ENCODE measurements at places on chromosomes 5 and 9. TPM values are rescaled to one million over a fixed set of nuclear protein-coding genes. Genes with fewer than 3 reads are reported as not detected.

DNA sequence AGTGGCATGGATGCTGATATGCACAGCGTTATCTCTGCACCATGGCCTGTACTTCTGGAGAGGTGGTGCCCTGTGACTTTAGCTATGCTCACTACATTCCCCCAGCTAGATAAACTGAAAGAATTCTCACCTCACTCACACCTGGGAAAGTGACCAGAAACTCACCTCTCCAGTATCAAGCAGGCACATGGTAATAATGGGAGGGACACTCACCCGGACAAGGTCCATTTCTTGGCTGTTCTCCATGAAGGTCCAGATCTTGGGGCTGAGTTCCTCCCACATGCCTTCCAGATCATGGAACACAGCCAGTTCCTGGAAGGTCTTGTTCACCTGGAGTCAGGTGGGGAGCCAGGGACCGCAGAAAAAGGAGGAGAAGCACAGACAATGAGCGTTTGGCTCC, 72.8 kb downstream of the NIPSNAP3B start:
- no peak for DNase-seq

The PCDHB7 gene
- 3.3 TPM for total RNA-seq

GRCh38 chr5:174807471-174807870, 83.1 kb downstream of the MSX2 start:
- no peak for DNase-seq

DNA sequence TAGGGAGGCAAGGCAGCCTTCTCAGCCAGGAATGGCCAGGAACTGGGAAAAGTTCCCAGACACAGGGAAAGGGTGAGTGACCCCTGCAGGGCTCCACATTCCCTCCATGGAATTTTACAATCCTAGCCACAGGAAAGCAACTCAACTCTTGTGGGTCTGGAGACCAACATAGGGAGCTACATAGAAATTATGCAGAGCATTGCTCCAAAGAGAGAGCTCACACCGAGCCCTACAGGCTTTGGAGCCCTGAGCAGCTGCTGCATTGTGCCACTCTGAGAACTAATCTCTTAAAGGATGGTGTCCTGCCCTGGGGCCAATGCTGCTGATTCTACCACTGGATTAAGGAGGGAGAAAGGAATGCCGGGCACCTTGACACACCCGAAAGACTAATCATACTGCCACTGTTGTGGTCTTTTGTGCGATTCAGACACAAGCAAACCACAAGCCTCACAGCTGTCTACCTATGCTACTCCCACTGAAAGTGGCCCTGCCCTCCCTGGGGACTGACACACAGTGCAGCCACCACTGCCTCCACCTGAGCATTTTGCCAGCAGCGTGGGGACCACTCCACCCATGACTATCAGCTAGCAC, 1089.8 kb upstream of the NUDT12 start:
- no peak for DNase-seq

DNA sequence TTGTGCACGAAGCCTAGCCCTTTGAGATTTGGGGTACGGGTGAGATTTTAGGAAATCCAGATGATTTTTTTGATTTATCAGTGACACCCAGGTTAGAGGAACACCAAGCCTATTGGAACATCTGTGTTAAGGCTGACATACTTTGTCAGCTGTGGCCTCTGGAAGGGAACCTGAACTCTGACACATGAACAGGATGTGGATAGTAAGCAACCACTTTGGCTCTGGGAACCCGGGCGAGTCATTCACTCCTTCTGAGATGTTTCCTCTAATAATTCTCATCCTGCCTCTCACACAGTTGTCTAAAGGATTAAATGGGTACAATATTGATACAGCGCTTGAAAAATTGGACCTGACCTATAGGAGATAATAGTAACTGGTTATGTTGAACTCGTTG, 67.8 kb downstream of the FGF1 start:
- DNase-seq: no peak

DNA sequence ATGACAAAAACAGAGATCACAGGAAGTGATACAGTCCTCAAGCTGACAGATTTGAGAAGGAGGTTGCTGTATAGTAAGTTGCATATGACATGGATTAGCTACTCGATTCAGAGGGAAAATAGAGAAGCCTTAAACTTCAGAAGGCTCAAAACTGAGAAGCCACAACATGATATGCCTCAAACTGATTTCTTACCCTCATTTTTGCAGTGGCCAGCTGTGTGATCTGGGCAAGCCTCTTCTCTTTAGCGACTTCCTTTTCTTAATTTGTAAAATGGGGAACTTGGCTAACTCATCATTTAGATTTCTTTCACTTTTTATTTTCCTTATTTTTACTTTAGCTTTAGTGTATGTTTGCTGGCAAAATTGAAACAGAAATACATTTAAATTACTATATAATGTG, 421.1 kb downstream of the KIF4B start:
- DNase-seq: no peak

DNA sequence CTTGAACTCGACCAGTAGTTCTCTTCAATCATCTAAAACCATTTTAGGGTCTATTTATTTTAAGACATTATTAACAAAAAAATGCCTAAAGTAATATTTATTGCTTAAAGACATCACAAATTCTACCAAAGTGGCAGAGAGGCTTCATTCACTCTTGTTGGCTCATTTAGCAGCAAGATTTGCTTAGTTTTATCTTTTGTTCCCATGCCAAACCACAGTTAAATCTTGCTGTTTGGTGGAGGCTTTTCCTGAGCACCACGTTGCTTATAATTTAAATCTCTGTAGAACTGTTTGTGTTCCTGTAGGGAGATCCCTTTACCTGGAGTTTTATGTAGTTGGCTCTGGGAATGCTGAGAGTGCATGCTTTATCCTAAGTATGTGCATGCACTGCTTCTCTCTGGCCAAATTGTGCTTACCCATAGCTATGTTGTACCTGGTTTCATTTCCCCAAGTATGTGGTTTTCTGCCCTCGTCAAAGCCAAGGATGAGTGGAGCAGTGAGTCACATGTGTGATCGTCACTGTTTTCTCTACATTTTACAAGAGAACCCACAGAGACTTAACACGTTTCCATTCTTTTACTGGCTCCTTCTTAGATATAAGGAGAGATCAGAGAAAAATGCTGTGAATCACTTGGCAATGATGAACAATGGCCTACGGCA, 42.1 kb upstream of the MAST4 start:
- DNase-seq: no peak

DNA sequence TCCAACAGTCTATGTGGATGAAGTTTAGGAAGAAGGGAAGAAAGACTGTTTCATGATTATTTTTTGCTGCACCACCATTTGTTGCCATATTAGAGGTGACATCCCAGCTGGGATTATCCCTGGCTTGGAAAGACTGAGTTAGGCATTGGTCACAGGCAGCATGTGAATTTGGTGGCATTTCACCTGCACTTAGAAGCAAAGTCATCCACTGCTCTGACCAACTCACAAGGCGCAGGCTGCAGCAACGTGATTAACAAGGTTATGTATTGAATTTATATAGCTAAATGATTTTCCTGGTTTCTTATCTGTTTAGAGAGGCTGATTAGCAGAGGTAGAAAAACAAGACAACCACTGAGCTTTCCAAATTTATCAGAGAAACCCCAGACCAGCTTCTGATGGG, 2.7 kb downstream of the FYB1 start:
- DNase-seq: no peak

DNA sequence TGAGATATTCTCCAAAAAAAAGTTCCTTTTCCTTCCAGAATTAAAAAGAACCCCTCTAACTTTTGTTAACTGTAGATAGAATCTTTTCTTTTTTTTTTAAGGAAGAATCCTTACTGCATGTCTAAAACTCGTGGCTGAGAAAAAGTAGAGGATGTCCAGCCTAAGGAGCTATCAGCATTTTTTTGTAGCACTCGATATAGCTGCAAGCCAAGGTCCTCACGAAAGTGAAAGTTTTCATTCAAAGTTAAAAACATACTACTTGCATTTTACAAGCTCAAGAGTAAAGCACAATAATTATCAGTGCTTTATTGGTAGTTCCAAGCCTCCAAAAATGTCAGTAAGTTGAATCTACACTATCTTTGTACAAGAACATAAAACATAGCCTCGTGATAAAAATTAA, 28.7 kb upstream of the ZSWIM6 start:
- DNase-seq: no peak

The LRRC19 gene
- total RNA-seq: not detected

The LAMC3 gene
- total RNA-seq: 0.79 TPM

DNA sequence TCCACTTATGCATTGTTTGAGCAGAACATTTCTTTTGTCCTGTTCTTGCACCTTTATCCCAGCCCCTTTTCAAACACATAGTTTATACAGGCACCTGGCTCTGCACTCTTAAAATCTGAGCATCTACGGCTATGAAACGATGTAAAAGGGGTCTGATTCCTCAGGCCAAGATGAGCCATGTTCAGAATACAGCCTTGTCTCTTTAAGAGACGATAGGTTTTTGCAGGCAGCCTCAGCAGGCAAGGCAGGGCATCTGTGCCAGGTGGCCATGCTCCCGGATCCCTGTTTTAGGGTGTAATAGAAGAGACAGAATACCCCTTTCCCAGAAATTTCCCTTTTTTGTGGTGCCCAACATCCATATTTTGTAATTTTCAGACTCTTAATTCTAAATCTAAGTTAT, 89.1 kb upstream of the NFIB start:
- no peak for DNase-seq

DNA sequence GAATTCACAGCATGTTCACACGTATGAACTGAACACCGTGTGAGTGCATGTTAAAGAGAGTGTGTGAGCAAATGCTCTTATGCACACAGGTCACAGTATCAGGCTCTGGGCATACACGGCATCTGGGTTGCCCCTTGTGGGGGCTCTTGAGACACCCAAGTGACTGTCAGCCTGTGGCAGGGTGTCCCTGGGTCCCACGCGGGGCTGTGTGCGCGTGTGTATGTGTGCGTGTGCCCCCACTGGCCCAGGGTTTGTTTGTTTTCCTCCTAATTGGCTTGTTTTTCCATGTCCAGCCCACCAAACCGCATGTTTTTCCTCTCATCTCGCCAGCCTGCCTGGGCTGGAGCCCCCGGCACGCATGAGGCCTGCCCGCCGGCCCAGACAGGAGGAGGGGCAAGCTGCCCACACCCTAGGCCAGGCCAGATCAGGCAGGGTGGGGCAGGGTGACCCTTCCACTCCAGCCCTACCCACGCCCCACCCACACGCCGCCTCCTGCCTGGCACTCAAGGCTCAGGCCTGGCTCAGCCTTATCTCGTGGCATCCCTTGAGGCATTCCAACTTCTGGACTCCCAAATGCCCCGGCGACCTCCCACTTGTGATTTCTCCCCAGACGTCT, 28.8 kb downstream of the CNTFR start:
- DNase-seq: no peak

The S1PR3 gene
- 61.7 TPM for total RNA-seq

GRCh38 chr5:9340085-9340484, 205.8 kb downstream of the SEMA5A start:
- DNase-seq: no peak

- DNase-seq: no peak
Measured at GRCh38 chr5:127574852-127575679, 57.6 kb downstream of the PRRC1 start.

- no peak for DNase-seq
Measured at GRCh38 chr9:84136119-84136868, 155.7 kb downstream of the RMI1 start.

DNA sequence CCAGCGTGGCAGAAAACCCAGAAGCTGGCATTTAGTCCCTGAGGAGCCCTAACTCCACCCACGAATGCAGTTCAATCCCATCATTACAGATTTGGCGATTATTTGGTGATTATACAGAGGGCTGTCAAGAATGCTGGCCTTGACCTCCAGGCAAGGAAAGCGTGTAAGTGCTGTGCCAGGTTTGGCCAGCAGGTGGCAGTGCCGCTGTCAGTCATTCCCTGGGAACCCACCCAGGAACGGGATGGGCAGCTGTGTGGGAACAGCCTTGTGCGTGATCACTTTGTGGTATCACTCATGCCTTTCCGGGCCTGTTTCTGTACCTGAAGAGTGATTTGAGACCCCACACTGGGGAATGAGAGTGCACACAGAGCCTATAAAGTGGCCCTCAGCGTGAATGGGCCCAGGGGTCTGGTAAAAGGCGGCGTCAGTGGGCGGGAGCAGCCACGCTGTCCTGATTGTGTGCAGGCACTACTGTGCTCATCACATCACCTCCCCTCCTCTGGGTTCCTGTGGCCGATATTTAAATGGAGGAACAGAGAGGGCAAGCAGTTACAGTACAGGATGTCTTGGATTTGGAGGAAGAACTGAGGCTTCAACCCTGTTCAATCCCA, 215.6 kb downstream of the ROR2 start:
- DNase-seq: peak; percentile 85

The INSL4 gene
- not detected for total RNA-seq

- DNase-seq: no peak
Measured at GRCh38 chr9:17229945-17230560, 95.2 kb downstream of the CNTLN start.

Data from omental fat pad (tissue), 4 donors.